ENCODE measurements at places on chromosomes 1 and 21.

DNA sequence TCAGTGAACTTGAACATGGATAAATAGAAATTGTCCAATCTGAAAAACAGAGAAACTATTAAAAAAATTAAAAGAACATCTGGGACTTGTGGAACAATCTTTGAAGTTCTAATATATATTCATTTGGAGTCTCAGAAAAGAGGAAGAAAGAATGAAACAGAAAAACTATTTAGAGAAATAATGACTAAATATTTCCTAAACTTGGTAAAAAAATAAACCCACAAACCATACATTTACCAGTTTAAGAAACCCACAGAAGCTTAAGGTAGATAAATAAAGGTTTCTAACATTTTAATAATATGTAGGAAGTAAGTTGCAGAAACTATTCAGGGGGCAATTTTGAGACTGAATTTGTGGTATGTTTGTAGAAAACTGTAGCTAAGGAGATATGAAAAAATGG lies 437.8 kb downstream of the PTBP2 start:
- no peak for DNase-seq

GRCh38 chr1:235885655-235886262 lies 19.1 kb upstream of the LYST start:
- no peak for DNase-seq

GRCh38 chr1:176879784-176880620 lies 284.5 kb downstream of the ASTN1 start:
- DNase-seq: no peak

- DNase-seq: no peak
Measured at GRCh38 chr1:89708751-89709375, 75.9 kb downstream of the LRRC8C start.

GRCh38 chr1:214678386-214678785 lies 75.4 kb downstream of the CENPF start:
- no peak for DNase-seq

DNA sequence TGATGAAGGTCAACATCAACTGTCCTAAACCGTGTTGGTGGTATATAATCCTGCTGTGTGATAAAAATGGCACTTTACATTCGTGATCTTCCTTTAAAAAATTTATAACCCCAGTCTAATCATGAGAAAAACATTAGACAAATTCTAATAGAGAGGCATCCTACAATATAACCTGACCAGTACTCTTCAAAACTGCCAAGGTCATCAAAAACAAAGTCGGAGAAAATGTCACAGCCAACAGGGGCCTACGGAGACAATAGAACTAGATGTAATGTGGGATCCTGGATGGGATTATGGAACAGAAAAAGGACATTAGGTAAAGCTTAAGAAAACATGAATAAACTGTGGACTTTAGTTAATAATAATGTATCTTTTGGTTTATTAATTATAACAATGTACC lies 25.0 kb downstream of the CDKN2C start:
- no peak for DNase-seq

DNA sequence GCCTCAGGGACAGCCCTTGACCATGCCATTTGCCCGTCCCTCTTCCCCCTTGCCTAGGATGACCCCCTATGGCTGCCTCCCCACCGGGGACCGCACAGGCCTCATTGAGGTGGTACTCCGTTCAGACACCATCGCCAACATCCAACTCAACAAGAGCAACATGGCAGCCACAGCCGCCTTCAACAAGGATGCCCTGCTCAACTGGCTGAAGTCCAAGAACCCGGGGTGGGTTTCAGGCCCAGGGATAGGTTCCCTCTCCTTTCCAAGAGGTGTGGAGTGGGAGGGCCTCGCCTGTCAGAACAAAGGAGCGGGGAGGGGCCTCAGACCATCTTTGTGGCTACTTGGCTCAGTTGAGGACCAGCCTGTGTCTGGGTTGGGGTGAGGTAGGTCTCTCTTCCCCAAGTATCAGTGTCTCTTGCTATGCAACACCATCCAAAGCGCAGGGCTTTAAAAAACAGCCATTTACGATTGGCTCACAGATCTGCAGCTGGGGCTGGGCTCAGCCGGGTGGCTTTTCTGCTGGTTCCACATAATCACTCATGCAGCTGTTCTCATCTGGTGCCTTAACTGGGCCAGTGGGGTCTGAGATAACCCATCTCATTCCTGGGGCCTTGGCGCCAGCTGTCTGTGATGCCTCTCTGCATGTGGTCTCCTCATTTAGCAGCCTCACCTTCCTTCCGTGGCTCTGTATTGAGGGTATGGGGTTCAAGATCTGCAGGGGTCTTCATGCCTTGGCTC lies 71.7 kb downstream of the PIK3CD start:
- no peak for DNase-seq

- DNase-seq: no peak
Measured at GRCh38 chr1:242056988-242057744, 58.3 kb upstream of the MAP1LC3C start.

- DNase-seq: no peak
Measured at GRCh38 chr1:217770918-217771317, 139.8 kb downstream of the SPATA17 start.

DNA sequence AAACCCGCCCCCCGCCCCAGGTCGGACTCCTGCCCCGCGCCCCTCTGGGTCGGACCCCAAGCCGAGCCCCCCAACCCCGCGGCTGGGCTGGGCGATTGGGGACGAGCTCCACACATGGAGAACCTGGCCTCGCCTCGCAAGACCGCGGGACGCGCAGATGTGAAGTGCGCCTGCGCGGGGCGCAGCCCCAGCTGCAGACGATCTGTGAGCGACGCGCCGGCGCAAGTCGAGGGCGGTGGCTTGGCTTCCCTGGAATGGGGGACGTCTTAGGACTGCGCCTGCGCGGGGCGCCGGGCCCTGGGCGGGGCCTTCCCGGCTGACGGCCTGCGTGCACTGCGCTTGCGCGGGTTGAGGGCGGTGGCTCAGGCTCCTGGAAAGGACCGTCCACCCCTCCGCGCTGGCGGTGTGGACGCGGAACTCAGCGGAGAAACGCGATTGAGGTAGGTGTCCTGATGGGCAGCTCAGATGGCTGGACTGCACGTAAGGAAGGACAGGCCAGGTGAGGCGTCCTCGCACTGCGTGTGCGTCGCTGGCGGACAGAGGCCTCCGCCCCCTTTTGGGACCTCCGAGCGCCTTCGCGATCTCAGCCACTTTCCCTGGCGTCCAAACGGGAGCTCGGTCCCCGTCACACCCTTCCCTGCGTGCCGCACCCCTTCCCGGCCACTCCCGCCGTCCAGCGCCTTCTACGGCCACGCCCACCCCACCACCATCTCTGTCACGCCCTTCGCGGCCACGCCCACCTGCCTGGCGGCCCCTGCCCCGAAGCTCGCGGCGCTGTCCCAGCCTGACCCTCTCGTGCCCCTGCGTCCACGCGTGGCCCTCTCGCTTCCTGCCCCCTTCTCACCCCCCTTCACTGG lies at the start of gene PRMT2:
Gene PRMT2 (plus strand): TSS at position 351 of the 857 bp plus-strand sequence. CDS start 1,278 bp downstream, outside the sequence.
- DNase-seq: peak; percentile 73

DNA sequence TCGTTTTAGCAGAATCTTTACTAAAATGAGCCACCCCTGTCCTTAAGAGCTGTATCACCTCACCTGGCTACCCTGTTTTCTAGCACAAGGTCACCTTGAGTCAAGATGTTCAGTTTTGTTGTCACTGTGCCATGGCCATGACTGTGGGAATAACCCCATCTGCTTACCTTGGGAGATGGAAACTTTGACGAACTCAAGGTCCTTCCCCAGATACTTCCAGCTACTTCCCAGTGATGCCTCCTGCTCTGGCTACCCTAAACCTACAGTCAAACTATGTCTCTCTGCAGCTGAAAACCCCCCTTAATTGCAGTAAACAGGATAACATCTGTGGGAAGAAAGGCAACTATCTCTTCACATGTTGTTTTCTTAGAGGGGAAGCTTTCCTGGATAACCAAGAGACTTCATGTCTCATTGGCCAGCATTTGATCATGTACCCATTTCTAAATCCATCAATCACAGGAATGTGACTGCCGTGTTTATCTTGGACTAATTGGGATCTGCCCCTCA lies 89.5 kb upstream of the C1orf21 start:
- DNase-seq: no peak

DNA sequence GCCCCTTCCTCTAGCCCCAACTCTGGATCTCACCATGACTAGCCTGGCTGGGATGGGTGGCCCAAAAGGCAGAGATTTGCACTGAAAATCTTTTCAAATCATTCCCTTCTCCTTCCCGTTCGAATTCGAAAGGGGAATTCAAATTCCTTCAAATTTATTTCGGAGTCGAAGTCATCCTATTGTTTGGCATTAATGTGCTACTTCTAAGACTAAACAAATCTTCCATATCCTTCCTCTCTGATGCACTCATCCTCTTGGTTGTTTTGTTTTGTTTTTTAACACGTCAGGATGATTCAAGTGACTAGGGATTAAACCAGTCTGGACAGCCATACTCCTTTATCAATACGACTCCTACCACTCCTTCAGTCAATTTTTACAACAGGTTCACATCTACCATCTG lies 95.5 kb upstream of the SGIP1 start:
- no peak for DNase-seq

DNA sequence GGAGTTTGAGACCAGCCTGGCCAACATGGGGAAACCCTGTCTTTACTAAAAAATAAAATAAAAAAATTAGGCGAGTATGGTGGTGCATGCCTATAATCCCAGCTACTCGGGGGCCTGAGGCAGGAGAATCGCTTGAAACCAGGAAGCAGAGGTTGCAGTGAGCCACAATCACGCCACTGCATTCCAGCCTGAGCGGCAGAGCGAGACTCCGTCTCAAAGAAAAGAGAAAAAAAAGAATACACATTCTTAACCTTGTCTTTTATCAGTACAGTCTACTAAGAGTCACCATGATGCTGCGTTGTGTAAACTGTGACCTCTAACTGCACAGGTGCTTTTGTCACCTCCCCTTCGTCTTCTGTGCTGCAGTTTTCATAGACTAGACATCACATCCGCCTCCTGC lies 37.2 kb downstream of the PCNT start:
- DNase-seq: no peak

GRCh38 chr1:150151291-150152181 lies 1.8 kb downstream of the PLEKHO1 start:
- DNase-seq: no peak

DNA sequence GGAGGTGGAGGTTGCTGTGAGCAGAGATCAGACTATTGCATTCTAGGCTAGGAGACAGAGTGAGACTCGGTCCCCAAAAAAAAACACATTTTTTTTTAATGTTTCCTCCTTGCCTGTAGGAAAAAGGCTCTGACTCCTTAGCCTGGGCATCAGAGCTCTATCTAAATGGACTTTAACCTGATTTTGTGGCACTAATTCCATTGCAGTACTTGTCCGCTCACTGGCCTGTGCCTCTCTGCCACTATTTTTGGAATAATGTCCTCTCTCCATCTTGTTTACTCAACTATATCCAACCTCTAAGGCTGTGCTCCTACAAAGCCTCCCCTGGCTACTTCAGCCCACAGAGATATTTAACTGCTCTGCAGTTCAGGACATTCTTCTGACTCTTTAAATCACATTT lies 26.5 kb downstream of the METTL18 start:
- no peak for DNase-seq

- DNase-seq: no peak
Measured at GRCh38 chr1:41892301-41892781, 26.4 kb downstream of the HIVEP3 start.

DNA sequence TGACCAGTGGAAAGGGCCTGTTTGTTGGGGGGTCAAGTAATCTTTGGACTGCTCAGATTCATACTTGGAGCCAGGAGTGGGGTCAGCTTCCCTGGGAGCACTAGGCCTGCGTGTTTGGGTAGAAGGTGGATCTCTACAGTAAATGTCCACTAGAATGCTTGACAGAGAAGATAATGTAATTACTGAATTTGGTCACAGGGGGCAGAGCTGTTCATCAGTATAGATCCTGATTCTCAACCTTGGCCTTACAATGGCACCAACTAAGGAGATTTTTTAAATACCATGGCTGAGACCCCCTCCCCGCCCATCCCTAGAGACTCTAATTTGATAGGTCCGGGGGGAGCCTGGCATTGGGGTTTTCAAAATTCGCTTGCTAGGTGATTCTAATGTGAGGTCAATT lies 217.5 kb upstream of the PLXNA2 start:
- DNase-seq: no peak

DNA sequence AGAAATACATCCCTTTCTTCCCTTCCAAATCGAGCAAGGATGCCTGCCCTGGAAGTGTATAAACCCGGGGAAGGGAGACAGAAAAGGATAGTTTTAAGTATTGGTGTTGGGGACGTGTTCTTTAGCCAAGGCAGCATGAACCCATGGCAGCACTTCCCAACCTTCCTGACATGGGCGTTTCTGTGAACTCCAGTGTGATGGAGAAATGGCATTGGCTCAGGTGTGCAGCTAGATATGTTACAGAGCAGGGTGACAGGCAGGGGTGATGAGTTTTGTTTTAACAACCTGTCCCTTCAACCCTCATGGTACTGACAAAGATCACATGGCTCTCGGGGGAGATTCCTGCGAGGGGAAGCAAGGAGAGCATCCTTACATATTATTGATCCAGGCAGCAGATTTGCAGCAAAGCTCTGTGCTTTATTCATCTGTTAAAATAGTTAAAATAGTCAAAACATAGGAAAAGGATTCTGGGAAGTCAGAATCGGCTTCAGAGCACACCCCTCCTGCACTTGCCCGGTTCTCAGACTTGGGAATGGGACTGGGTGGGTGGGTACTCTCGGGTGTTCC lies 4.0 kb downstream of the MX1 start:
- DNase-seq: no peak

DNA sequence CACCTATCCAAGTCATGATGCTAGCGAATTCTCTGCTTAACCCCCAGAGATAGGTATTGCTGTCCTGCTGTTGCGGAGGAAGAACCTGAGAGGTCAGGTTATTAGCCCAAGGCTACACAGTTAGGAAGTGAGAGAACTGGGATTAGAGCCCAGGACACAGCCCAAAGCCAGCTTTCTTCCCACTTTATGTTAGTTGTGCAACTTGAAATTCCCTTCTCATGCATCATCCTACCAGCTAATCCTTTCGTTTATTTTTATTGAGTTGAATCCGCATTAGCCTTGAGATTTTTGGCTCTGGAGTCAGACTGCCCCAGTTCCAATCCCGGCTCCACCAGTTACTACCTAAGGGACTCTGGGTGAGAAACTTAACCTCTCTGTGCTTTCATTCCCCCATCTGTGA lies 65.4 kb downstream of the PLEKHA6 start:
- DNase-seq: no peak

DNA sequence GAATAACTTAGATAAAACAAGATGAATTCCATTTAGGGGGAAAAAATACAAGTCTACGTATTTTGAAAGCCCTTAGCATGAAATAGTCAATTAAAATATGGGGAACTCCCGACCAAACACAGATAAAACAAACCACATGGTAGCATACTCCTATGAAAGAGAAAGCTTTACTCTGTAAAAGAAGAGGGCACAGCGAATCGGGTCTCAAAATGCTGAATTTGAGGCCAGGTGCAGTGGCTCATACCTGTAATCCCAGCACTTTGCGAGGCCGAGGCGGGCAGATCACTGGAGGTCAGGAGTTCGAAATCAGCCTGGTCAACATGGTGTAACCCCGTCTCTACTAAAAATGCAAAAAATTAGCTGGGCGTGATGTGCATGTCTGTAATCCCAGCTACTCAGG lies 116.9 kb upstream of the TIAM1 start:
- DNase-seq: no peak

All from glomerular endothelial cell (primary cell).